ENCODE measurements at places on chromosomes 11 and 22.

DNA sequence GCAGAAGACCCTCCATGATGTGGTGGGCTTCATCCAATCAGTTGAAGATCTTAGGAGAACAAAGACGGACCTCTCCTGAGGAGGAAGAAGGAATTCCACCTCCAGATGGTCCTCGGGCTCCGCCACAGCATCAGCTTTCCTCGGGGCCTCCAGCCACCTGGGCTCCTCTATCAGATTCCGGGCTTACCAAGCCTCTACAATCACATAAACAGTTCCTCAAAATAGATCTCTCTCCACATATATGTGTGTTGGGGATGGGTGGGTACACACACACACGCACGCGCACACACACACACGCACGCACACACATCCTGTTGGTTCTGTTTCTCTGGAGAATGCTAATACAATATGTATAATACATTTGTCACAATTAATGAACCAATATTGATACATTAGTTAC lies 18.8 kb upstream of the NLRP6 start:
- no peak for DNase-seq

GRCh38 chr22:36053242-36054147 lies 24.9 kb upstream of the RBFOX2 start:
- DNase-seq: no peak

GRCh38 chr11:76419896-76420295 lies 24.9 kb upstream of the EMSY start:
- DNase-seq: no peak

GRCh38 chr11:69040581-69041260 lies 8.0 kb upstream of the TPCN2 start:
- DNase-seq: no peak

GRCh38 chr11:133041181-133041580 lies 491.1 kb downstream of the OPCML start:
- DNase-seq: no peak

DNA sequence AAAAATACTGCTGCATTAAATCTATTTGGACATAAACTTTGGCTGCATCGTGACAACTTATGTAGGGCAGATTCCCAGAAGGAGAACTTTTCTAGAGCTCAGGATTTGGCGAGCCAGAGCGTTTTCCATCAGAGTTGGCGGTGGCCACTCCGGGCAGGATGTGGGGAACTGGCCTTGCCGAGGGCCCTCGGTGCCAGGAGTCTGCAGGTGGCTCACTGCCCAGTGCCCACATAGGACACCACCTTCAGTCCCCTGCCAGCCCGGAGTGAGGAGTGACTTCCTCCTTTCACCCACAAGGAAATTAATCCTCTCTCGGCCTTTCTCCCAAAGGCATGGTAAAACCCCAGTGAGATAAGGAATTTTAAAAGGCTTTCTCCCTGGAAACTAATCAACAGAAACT lies 1.6 kb upstream of the LGALS2 start:
- DNase-seq: no peak

GRCh38 chr11:61551634-61552033 lies 29.2 kb downstream of the SYT7 start:
- no peak for DNase-seq

DNA sequence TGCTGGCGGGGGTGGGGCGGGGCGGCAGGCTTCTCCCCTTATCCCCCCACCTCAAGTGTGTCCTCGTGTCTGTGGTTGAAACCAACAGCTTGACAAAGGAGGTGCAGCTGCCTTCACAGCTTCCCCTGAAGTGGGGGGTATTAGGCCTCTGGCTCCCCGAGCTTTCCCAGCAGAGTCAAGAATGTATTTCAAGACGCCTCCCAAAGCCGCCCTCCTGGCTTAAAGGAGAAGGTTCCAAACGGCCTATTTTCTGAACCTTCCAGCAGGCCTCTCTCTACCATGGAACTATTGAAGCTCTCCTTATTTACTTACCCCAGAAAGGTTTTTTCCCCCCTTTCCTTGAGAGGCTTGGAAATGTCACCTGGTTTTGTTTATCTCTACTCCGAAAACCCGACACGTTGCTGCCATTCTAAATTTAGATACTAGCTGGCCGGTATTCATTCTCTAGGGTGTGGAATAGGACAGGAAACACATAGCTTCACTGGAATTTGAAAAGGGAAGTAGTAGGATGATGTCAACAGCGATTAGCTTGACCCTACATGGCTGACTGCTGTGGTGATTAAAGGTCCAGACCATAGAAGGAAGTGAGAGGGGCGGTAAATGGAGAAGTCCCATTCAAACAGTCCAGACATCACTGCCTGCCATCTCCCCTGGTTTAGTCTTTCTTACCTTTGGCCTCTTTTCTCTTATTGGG lies 671 bp upstream of the PICALM start:
- no peak for DNase-seq

DNA sequence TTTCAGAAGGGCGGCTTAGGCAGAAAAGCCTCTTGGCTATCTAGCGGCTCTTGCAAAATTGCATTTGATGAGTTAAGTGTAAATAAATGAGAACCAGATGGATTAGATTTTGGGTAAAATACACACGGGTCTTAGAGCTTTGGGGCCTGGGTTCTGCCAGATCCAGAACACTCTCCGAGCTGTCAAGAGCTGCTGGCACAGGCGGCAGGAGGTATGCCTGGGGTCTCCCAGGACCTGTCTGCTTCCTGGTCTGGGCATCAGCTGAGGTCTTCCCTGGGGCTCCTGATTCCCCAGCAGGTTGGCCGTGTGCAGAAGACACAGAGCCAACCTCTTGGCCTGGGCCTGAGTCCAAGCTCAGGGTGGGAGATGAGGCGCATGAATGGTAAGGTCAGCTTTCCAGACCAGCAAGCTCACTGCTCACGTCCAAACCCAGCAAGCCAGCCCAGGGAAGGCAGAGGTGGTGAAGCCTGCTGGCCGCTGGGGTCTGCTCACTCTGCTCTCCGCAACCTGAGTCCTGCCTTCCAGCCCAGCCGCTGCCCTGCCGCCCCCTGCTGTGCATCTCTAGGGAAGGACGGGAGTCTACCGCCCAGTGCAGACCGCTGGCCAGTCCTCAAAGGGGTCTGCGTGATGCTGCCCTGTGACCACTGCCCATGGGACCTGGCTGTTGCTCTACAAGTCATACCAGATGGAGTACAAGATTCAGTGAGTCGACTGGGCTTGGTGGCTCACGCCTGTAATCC lies 44.9 kb downstream of the SCUBE1 start:
- no peak for DNase-seq

DNA sequence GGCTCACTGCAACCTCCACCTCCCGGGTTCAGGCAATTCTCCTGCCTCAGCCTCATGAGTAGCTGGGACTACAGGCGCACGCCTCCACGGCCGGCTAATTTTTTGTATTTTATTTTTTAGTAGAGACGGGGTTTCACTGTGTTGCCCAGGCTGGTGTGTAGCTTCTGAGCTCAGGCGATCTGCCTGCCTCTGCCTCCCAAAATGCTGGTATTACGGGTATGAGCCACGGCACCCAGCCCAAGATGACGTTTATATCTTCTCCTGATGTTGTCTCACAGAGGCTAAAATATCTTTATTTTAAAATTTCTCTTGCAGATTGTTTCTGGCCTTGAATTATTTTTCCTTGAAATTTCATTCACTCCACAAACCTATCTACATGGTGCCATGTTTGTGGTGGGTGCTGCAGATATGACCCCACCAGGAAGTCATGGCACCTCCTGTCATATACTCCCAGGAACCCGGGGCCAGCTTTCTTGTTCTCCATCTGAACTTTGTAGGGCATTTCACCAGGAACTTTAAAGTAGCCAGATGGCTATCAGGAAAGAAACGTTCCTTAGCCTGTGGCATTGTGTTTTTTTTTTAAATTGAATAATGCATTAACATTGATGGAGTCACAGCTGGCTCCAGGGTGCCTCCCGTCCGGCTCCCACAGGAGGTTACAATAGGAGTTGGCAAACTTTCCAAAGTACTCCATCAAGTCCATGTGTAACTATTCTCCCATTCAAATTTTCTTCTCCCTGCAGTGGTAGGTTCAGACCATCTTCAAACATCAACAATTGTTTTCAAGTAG lies 42.0 kb upstream of the LIPT2 start:
- no peak for DNase-seq

DNA sequence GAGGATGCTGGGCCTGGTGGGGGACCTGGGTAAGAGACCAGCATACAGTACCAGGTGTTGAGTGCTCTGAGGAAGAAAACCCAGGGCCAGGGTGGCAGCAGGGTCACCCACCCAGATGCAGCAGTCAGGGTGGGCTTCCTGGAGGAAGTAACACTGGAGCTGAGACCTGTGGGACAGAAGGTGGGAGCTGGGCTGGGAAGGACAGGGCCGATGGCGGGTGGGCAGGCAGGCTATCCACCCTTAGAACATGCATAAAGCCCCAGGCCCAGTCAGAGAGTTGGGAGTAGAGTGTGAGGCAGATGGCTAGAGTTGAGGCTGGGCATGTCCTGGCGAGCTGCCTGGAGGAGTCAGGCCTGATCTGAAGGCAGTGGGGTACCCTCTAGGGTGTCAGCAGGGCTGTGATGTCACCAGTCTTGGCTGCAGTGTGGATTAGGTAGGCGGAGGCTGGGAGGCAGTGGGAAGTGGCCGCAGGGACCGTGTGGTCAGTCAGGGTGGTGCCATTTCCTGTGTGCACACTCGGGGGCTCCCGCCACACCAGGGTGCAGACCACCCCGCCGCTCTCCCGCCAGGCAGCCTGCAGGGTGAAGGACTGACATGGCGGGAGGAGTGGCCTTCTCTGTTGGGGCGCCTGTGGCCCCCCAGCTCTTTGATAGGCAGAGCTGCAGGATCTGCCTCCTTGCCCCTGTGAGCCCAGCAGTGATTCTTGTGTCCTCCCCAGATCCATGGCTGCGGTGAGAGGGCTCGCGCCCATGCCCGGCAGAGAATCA lies 35.3 kb downstream of the IGHMBP2 start:
- no peak for DNase-seq

GRCh38 chr22:38715176-38715764 lies 9.5 kb downstream of the GTPBP1 start:
- DNase-seq: no peak

- no peak for DNase-seq
These were observed 52.2 kb upstream of the HMGXB4 start for GRCh38 chr22:35204807-35205775.

DNA sequence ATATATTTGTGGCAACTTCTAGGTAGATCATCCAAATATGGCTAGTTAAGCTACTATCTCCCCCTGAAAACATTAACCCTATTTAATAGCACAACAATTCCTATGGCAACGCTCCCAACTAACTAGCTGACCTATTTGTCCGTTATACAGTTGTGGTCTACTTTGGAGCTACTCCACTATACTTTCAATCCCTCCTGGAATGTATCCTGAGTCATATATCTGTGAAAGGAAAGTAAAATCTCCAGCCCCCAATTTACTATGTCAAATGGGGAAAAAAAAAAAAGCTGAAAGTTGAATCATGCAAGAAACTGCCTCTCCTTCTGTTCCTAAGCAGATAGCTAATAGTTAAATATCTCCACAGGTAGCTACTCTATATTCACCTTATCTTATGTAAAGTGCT lies 128.5 kb downstream of the CD44 start:
- DNase-seq: no peak

GRCh38 chr11:17905477-17905876 lies 107.4 kb downstream of the SERGEF start:
- DNase-seq: no peak

- DNase-seq: no peak
These were observed 253.8 kb upstream of the CNTN5 start for GRCh38 chr11:98766903-98767302.

DNA sequence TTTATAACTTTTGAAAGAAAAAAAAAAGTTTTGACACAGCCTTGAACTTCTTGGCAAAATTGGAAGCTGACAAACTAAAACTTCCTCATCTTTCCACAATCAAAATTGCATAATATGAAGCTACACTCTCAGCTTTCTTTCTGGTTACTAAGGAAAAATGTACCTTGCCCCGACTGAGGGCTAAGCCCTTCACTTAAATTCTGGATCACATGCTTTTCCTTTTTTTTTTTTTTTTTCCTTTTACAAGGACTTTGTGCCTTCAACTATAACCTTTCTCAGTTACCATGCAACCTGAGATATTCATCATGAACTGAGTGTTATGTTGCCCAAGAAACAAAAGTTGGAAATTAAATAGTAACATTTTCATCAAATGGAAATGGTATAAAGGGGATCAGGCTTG lies 188.5 kb upstream of the CARD18 start:
- DNase-seq: no peak

- no peak for DNase-seq
These were observed 679.9 kb upstream of the CCDC179 start for GRCh38 chr11:23540101-23540561.

GRCh38 chr11:44024977-44025376 lies 22.8 kb upstream of the ACCSL start:
- no peak for DNase-seq

GRCh38 chr11:31160504-31161422 lies 208.8 kb downstream of the DCDC1 start:
- no peak for DNase-seq

DNA sequence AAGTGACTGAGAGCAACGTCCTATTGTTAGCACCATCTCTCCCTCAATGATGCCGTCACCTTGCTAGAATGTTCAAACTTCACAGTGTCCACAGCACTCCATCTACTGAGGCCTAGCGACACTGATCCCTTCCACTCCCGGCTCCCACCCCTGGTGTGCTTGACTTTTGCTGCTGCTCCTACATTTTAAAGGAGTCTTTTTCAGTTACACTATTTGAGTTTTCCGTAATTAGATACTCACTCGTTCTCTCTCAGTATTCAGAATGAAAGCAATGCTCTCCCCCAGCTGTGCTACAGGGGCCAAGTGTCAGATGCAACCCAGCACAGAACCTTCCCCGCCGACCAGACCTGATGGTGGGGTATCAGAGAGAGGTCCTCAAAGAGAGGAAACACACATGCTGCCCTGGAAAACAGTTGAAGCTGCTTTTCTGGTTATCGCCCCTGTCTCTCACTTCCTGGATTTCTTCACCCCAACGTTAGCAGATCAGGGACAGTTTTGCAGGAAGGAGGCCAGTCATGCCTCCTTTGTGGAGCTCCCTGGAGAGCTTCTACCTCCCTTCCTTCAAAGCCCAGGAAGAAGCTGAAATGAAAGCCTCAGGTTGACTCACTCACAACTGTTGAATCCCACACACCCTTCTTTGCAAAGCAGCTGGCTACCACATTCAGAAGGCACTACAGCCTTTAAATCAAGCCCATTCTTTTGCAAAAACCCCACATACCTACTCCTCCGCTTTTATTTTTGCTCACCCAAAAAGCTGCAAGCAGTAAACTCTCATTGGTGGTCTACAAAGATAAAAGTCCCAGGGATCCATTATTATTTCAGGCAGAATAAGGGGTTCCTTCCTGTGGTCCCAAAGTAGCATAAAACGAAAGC lies 23.5 kb downstream of the LARGE1 start:
- no peak for DNase-seq

- DNase-seq: no peak
These were observed 86.0 kb downstream of the FEZ1 start for GRCh38 chr11:125410091-125410490.
